ENCODE measurements at places on chromosomes 7 and 10.

DNA sequence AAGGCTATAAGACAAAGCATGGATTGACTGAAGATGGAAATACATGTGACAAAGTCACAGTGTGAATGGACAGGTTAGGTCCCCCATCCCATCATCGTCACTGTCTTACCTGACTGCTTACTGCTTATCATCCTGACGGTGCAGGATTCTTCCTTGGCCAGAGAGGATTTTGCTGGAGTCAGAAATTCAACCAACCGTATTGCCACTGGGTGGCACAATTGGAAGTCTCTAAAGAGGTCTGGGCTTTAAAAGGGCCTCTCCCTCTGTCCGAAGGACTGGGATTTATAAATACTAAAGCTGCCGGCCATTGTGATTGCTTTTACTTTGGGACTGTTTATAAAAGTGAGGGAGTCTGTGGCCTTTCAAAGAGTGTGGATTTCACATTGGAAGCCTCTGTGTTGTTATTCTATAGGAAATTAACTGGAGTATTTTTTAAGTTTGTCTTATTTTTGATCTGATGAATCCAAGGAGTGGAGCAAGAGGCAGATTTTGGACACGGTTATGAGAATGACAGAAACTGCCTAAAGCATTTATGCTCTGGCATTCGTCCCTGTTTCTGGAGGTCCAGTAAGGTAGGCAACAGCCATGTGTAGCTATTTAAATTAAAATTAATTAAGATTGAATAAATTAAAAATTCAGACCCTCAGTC is 113.3 kb upstream of the CREB5 start:
- no peak for DNase-seq

GRCh38 chr7:156684661-156685060 is 44.1 kb downstream of the RNF32 start:
- DNase-seq, result no peak

GRCh38 chr10:75858339-75858738 is 426.9 kb downstream of the LRMDA start:
- no peak for DNase-seq

DNA sequence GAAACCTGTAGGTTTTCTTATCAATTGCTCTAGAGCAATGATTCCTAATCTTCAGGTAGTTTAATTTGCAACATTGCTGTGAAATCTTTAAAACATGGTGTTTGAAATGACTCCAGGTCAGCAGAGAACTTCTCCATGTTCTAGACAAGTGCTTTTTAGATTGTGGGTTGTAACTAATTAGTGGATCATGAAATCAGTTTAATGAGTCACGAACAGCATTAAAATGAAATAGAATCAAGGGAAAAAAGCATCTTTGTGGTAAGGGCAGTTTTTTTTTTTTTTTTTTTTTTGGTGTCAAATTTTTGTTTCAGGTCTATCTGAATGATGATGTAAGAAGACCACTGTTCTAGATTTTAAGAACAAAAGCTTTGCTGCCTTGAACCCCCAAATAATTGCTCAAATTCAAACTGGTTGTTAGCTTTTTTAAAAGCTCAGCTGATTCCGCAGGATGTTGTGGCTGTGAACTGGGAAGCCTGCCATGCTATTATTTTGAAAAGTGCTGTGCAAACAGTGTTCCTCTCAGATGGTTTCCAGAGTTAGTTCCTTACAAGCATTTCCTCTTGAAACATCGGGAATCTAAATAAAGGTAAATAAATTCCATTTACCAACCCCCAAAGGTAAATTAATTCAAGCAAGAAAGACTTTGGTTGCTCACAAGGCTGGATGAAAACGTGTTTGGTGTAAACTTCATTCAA is 13.1 kb upstream of the PDK4 start:
- no peak for DNase-seq

DNA sequence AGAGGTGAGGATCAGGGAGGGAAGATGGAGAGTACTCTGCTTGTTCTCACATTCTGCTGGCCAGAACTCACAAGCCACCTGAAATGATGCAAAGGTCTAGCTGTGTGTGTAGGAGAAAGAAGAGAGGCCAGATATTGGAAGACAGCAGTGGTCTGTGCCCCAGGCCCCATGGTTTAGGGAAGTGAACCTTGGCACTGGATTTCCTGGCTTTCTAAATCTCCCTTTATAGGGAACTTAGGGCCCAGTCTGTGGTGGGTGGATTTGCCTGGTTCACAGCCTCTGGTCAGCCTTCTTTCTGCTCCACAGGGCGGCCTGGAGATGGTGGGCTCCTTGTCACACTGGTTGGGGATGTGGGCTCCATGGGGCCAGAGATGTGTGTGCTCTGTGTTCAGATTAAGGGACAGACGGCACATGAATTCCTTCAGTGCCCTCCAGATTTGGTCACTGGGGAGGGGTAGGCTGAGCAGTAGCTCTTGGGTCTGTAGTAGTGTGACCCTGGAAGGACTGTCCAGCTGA is 9.5 kb upstream of the SH2D4B start:
- no peak for DNase-seq

- DNase-seq, result no peak
Measured at GRCh38 chr7:38795593-38795992, 113.4 kb downstream of the VPS41 start.

GRCh38 chr7:26653430-26654399 is 210.7 kb downstream of the SKAP2 start:
- no peak for DNase-seq

DNA sequence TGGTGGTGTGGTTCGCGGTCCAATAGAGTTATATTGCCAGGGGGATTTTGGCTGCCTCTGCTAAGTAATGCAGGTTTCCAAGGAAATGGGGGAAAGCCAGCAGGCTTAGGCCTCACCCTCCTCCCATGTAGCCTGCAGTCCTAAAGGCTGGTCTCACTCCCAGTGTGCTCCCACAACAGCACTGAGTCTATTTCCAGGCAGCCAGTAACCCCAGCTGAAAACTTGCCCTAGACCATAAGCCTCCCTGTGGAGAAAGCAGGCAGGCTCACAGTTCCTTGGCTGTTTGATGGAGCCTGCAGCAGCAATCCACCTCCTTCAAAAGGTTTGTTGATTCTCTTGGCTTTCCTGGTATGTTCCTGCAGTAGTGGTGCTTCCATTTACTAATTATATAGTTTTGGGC is 220.0 kb upstream of the ZNF804B start:
- no peak for DNase-seq
